Midbrain (tissue), 1 donor: ENCODE measurements at places on chromosomes 2 and 18.
A peak's percentile ranks its signal among the peaks of the same experiment; 100 is the strongest.

GRCh38 chr18:3726238-3726951 is 276.4 kb downstream of the TGIF1 start:
- no peak for DNase-seq

DNA sequence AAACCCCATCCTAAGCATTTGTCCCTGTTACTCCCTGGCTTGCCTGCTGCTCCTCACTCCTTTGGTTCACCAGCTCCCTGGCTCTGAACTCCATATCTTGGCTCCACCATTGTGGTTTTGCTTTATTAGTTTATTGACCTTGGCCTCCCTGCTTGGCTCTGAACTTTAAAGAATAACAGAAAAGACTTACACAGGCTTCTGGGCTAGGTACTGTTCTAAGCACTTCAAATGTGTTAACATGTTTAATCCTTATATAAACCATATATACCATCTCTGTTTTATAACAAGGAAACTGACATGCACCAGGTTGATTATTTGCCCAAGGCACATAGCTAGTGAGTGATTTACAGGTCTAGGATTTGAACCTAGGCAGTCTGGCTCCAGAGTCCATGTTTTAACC is 149.7 kb upstream of the CAPN13 start:
- DNase-seq, result no peak

DNA sequence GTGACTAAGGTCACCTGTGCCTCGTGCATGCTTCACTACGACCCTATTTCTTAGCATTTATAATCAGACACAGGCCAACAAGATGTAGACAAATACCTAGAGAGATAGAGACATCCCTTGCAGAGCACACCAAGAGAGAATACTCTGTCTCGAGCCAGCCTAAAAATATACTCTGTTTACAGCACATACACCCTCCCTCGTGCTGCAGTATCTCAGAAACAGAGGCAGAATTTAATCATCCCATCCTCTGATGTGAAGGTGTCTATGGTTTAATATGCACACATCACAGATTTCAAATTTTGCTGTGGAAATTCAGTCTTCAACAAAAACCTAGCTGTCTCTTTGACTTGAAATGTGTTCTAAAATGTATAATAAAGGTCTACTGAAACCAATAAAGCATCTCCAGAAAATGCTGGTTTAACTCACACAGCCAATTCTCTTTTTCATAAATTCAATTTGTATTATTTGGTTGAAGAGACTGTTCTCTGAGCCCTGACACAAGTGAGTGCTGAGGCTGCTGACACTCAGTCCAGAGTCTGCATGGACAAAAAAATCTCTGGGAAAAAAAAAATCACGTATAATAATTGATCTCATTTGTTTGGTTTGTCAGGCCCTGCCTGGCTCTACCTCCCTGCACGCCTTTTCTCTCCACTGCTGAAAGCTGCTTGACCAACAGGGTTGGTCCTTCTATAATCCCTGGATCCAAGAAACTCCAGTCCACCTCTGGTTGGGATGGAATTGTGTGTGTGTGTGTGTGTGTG is 142.0 kb upstream of the FSHR start:
- DNase-seq, result no peak

DNA sequence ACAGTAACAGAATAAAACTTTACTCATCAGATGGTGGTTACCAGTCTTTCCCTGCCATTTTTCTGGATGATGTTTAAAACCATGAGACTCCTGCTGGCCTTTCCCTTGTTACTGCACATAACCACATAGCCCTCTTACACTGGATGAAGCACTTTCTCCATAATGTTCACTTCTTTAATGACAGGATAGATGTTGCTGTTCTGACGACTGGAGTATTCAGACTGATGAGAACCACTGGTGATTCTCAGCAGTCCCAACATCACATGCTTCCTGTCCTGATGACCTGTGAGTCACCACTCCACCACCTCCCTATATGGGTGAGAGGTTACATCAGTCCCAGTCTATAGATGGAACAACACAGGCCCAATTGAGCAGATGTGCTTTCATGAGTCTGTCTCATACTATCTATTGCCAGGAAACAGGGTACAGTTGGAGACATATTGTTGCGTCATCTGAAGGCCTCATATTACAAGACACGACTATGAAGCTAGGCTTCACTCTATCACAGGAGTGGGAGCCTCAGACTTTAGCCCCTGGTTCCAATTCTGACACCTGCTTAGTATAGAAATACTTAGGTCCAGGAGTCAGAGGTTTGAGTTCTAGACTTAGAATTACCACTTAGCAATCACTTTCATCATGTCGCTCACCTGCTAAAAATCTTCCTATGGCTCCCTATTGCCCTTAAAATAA is 145.7 kb upstream of the KLF7 start:
- DNase-seq, result peak; percentile 4

DNA sequence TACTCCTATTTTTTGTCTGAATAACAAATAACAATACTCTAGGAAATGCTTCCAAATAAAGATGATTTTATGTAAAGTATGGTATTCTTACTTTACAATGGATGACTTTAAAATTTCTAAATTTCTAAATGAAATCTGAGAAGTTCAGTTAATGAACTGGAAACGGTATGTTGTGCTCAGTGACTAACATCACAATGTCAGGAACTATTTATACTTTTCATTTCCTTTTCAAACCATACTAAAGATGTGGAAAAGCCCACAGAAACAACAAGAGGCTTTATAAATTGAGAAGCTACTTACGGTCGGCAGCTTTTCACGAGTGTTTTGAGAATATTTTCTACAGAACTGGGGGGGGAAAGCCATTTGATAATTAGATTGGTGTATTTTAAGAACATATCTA is 31.1 kb downstream of the PSME4 start:
- DNase-seq, result no peak

- DNase-seq, result no peak
Observed at GRCh38 chr2:189608170-189608569, 27.6 kb upstream of the SLC40A1 start.

- no peak for DNase-seq
Observed at GRCh38 chr18:58139459-58140386, 95.7 kb downstream of the NEDD4L start.

GRCh38 chr2:69279211-69279610 is 107.8 kb downstream of the GFPT1 start:
- DNase-seq, result no peak

GRCh38 chr2:26629346-26629630 is 11.9 kb downstream of the CIB4 start:
- no peak for DNase-seq

DNA sequence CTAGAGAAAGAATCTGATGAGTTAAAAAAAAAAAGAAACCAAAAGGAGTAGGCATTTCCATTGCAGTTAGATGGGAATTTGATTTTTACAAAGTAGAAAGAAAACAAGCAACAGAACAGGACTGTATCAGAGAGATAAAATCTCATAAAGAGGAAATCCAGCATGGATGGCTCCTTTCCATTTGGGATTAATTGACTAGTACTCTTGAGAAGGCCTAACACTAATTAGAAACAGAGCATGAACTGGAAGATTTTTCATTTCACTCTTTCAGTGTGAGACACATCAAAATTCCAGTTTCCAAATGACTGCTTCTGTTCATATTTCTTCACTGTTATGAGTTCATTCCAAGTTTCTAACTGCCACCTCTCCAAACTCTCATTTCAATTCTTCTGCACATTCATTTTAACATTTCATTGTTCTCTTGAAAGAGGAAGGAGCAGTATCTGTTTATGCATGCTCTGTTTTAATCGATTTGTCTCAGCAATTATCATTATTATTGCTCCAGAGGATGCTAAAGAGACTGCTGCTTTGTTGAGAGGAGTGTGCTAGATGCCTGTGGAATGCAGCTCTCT is 108.8 kb upstream of the PIEZO2 start:
- DNase-seq, result no peak

GRCh38 chr2:159595410-159596046 is 20.8 kb downstream of the BAZ2B start:
- DNase-seq, result no peak
